Right lung (tissue), 10 donors: ENCODE measurements at places on chromosomes 11 and 22. TPM values are rescaled to one million over a fixed set of nuclear protein-coding genes. Genes with fewer than 3 reads are reported as not detected.

Gene PHETA2
- polyA plus RNA-seq = 22.1 TPM

Gene L3MBTL2
- 25.1 TPM for polyA plus RNA-seq

Gene LARGE1
- 25.2 TPM for polyA plus RNA-seq

Gene ACRV1
- polyA plus RNA-seq = 0.51 TPM

Gene DEUP1
- 2.5 TPM for polyA plus RNA-seq

Gene TXNRD2
- polyA plus RNA-seq = 20.1 TPM
